ENCODE measurements at places on chromosomes 5 and 9. TPM values are rescaled to one million over a fixed set of nuclear protein-coding genes. Genes with fewer than 3 reads are reported as not detected.
A peak's percentile ranks its signal among the peaks of the same experiment; 100 is the strongest.

GRCh38 chr5:8908055-8908683 lies 637.7 kb downstream of the SEMA5A start:
- peak; percentile 55 for DNase-seq

DNA sequence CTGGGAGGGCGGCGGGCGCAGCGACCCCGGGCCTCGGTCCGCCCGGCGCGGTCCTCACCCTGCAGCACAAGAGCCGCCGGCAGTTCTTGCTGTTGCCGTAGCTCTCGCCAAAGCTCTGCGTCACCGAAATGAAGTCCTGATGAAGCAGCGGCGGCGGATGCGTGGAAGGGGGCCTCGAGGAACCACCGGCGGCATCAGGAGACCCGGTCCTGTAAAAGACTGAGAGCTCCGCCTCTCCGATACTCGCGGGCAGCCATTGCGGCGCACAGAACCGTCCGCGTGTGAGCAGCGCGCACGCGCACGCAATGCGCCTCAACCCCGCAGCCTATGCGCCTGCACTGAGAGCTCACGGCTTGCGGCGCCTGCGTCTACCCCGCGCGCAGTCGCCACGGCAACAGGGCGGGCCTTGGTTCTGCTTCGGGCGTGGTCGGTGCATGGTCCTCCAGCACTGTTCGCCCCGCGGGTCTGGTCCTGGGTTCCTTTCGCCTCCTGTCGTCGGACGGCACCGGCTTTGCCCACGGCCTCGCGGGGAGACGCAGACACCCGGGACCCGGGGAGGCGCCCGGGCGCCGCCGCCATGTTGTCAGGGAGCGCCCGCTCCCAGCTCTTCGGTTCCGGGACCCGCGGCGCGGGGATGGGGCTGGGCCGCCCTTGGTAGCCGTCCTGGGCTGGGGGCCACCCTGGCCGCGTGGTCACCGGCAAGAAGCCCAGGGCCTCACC lies 9.3 kb upstream of the GRIN1 start:
- peak; percentile 76 for DNase-seq

- no peak for DNase-seq
These were observed 300.5 kb downstream of the SLCO4C1 start for GRCh38 chr5:101995585-101995984.

Gene MED22
- total RNA-seq, result 69.7 TPM

GRCh38 chr5:143775258-143775657 lies 36.7 kb upstream of the HMHB1 start:
- no peak for DNase-seq

GRCh38 chr5:143271431-143271830 lies 132.1 kb downstream of the NR3C1 start:
- no peak for DNase-seq

Gene PCDHA10
- total RNA-seq, result 7.4 TPM

DNA sequence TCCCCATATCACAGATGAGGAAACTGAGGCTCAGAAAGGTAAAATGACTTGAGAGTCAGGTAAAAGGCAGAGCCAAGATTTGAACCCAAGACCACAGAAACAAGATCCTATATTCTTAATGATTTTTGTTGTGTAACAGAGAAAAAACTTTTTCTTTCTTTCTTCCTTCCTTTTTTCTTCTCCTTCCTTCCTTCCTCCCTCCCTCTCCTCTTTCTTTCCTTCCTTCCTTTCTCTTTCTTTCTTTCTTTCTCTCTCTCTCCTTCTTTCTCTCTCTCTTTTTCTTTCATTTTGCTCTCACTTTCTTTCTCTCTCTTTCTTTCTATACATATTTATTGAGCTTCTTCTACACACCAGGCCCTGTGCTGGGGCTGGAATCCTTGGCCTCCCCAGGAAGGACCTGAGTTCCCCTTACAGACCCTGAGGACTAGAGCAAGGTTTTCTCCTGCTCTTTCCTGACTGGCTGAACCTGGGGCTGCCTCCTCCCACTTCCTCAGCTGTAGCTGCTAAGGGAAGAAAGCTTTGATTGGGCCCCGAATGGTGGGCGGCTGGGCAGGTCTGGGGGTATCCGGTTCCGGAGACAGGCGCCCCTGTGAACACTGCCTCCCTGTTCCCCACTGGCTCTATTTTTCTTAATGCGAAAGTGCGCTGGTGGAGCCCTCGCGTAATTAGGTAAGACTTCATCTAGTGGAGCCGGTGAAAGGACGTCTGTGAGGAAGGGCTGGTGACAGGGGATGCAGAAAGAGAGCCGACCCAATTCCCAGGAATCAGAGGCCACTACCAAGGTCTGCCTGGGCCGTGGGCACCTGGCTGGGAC lies 27.4 kb upstream of the KIF12 start:
- DNase-seq, result no peak

- DNase-seq, result no peak
These were observed 463.2 kb upstream of the ZNF608 start for GRCh38 chr5:125209650-125210049.

Gene TMC1
- total RNA-seq, result 0.33 TPM

GRCh38 chr5:157148734-157149615 lies 6.3 kb upstream of the MED7 start:
- DNase-seq, result peak; percentile 75

- no peak for DNase-seq
These were observed 7.1 kb upstream of the DMXL1 start for GRCh38 chr5:119063579-119064379.

DNA sequence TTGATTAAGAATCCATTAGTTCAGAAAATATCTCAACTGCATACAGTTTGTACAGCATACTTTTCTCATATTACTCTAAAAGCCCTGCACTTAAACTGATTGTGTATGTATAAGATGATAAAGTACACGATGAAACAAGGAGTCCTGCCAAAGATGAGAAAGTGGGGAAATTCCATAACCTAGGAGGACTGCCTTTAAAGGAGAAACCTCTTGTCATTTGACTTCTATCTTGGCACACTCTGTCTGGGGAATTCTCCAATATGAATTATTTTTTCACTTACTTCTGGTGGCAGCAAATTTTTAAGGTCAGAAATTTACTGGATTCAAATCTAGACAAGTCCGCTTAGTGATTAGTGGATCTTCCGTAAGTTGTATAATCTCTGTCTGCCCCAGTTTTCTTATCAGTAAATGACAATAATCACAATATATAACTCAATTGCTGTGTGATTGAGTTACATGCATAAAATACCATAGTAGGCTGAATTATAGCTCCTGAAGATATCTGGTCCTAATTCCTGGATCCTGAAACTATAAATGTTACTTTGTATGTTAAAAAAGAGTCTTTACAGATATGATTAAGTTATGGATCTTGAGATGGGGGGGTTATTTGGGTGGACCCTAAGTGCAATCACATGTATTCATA lies 17.0 kb upstream of the ISOC1 start:
- no peak for DNase-seq

- DNase-seq, result no peak
These were observed 216.2 kb downstream of the FANCC start for GRCh38 chr9:95101326-95101725.

DNA sequence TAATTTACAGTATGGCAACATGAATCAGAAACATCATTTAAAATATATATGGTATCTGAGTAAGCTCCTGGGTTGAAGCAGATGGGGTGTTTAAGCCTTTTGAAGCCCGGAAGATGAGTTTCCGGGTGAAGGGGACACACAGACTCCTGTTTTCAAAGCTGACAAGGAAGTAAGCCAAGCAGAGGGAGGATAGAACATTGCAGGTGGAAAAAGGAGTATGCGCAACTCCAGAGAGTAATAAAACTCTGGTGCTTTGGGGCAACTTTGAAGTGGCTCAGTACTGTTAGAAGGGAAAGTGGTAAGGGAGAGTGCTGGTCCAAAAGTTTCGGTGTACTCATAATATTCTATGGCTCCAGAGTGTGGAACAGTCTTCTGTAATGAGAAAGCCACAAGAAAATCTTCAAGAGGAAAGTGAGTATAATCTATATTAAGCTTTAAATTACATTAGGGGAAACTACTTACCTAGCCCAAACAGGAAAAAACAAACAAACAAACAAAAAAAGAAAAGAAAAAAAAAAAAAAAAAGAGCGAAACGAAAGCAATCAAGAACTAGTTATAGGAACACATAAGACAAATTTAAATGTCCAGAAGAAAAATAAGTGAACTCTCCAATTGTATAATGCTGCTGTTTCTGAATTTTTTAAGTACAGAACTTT lies 2.3 kb upstream of the ST8SIA4 start:
- DNase-seq, result no peak

Gene FAM153A
- not detected for total RNA-seq

Gene NTNG2
- 2.4 TPM for total RNA-seq

DNA sequence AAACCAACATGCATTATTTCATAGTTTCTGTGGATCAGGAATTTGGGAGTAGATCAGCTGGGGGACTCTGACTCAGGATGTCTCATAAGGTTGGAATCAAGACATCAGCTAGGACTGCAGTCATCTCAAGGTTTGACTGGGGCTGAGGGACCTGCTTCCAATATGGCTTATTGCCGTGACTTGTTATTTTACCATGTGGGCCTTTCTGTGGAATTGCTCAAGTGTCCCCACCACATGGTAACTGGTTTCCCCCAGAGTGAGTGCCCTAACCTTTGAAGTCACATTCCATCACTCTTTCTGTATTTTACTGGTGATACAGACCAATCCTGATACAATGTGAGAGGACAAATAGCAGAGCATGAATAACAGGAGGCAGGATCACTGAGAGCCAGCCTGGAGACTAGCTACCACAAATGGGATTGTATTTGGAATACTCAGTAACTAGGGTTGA lies 70.2 kb upstream of the ELL2 start:
- DNase-seq, result no peak

- DNase-seq, result no peak
These were observed 79.5 kb downstream of the PRRT1B start for GRCh38 chr9:131624636-131625507.

- no peak for DNase-seq
These were observed 9.8 kb upstream of the CPEB4 start for GRCh38 chr5:173878224-173878967.

GRCh38 chr9:26326563-26326962 lies 566.0 kb downstream of the CAAP1 start:
- peak; percentile 43 for DNase-seq

Gene NOL8
- total RNA-seq, result 38.6 TPM

GRCh38 chr9:110526426-110526825 lies 53.1 kb downstream of the SVEP1 start:
- no peak for DNase-seq

Data from neural crest cell (in vitro differentiated cells).